Cerebellar nuclear complex (tissue), 1 donor: ENCODE measurements at places on chromosomes 4 and X.

DNA sequence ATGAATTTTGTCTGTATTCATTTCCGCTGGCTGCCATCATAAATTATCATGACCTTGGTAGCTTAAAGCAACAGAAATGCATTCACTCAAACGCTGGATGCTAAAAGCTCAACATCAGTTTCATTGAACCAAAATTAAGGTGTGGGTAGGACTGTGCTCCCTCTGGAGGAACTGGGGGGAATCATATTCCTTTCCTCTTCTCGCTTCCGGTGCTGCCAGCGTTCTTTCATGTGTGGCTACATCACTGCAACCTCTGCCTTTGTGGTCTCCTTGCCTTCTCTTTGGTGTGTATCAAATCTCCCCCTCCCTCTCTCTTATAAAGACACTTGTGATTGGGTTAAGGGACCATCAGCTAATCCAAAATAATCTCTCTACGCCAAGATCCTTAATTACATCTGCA lies 39.5 kb downstream of the NEIL3 start:
- no peak for DNase-seq

DNA sequence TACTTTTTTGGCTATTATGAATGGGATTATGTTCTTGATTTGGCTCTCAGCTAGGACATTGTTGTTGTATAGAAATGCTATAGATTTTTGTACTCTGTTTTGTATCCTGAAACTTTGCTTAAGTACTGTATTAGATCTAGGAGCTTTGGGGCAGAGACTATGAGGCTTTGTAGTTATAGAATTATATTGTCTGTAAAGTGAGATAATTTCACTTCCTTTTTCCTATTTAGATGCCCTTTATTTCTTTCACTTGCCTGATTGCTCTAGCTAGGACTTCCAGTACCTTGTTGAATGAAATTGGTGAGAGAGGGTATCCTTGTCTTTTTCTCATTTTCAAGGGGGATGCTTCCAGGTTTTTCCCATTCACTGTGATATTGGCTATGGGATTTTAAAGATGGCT lies 28.1 kb downstream of the ADAM29 start:
- DNase-seq: no peak

DNA sequence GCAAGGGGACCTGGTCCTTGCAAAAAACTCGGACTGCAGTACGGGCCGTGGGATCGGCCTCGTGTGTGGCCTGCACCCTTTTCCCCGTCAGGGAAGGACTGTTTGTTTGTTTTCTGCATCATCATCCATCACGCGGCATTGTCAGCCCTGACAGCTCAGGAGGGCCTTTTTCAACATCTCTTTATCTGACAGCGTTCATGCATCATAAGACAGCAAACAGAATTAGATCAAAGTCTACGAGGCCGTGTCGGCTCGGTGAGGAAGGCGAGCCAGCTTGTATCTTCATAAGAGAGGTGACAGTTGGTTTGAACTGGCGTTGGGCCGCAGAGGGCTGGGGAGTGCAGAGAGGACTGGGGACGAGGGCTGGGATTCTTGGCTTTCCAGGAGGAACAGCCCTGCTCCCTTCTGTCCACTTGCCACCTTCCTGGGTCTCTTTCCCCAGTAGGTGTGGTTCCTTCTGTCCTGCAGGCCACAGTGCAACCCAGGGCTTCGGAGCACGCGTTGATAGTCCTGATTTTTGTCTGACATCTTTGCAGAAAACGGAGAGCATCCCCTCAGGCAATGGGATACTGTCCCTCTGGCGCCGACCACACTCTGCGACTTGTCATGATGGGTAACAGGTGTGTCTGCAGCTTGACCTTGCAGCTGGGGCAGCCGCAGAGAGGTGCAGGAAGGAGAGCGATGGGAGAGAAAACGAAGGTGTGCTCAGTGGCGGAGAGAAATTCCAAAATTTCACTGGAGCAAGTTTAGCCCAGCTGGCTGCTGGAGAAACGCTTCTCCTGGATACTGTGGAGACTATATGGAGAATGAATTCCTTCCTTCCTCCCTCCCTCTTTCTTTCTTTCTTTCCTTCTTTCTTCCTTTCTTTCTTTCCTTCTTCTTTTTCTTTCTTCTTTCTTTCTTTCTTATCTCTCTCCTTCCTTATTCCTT lies 104.0 kb upstream of the SHOX start:
- DNase-seq: no peak

GRCh38 chr4:125198916-125199315 lies 115.8 kb upstream of the FAT4 start:
- DNase-seq: no peak

DNA sequence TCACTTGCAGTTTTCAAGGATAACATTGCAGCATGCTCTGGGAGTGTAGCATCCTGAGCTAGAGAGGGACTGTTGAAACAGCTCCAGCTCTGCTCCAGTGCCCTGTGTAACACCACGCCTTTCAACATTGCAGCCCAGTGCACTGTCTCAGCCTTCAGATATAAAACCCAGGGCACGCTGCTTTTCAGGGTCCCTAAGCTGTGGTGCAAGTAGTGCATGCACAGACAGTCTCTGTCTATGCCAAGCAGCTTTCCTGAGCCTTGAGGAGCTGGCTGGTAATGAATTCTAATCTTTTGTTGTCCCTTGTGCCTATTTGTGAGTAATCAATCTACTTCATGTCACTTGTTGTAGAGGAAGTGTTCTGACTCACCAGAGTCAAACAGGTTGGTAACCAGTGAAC lies 897.0 kb downstream of the ARAP2 start:
- no peak for DNase-seq

GRCh38 chrX:68443155-68443868 lies 10.0 kb upstream of the OPHN1 start:
- no peak for DNase-seq

DNA sequence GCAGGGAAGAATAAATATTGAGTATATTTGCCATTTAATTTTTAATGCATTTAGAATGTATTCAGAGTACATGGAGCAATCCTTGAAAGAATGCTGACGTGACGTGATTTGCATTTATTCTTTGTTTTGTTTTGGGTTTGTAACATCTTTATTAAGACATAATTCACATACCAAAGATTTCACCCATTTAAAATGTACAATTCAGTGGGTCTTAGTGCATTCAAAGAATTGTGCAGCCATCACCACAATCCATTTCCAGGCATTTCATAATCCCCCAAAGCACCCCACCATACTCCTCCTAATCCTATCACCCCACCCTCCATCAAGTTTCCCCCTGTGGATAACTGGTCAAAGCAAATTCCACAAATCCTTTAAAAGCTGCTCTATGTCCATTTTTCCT lies 87.4 kb downstream of the FAM9B start:
- DNase-seq: no peak

DNA sequence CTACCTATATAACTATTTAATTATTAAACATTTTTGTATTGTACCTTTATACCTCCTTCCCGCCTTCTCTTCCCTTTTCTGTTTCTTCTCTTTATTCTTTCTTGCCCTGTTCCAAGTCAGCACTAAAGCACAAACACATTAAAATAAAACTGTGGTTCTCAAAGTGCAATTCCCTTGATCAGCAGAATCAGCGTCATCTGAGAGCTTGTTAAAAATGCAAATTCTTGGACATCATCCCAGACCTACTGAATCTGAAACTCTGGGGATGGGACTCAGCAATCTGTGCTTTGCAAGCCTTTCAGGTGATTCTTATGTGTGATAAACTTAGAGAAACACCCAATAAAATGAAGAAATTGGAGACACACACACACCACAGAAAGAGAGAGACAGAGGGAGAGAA lies 178.4 kb upstream of the BMP3 start:
- DNase-seq: no peak

GRCh38 chr4:25439918-25440477 lies 62.9 kb downstream of the ANAPC4 start:
- no peak for DNase-seq

- no peak for DNase-seq
Observed at GRCh38 chr4:102772738-102773340, 12.1 kb upstream of the MANBA start.

DNA sequence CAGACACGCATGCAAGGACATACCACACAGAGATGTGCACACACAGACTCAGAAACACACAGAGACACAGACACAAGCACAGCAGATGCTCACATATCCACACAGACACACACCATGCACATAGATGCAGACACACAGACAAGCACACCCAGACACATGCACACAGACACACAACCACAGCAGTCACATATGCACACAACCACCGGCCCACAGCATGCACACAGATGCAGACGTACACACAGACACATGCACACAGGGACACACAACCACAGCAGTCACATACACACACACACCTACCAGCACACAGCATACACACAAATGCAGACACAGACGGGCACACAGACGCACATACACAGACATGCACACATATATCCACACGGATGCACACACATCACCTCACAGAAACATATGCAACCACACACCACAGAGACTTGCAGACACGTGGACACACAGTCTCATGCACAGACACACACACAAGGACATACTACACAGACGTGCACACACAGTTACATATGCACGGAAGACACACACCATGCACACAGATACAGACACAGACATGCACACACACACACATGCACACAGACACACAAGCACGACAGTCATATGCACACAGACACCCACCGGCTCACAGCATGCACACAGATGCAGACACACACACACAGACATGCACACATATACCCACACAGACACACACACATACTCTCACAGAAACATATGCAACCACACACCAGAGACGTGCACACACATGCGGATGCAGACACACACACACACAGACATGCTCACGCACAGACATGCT lies 25.2 kb upstream of the SLC25A6 start:
- DNase-seq: no peak

DNA sequence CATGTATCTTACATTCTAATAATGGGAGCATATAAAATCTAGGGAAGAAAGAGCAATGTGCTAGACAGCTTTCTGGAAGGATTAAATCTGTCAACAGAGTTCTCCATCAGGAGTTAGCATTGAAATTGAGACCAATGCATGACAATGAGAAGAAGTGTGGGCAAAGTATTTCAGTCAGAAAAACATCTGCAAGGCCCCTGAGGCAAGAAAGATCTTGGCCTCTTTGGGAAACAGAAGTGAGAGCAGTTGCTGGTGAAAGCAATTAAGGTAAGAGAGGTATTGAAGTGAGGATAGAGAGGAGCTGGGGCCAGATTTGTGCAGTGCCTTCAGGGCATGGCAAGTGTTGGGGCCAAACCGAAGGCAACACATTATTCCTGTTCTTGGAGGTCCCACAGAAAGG lies 999.1 kb downstream of the STPG2 start:
- no peak for DNase-seq

DNA sequence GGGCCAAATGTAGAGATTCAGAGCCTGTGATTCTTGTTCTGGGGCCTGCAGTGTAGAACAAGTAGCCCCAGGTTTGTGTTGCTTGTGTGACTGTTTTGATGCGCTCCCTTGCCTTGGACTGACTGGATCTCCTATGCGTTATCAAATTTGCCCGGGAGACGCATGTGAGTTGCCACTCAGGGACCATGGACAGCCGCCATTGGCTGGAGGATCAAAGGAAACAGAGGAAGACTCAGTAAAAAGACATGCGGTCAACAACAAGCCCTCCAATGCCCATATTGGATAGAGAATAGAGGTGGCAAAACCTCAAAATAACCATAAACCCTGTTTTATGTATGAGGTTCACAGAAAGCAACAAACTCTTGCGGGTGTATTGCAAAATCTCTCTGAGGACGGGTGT lies 327.5 kb upstream of the IGFBP7 start:
- no peak for DNase-seq

DNA sequence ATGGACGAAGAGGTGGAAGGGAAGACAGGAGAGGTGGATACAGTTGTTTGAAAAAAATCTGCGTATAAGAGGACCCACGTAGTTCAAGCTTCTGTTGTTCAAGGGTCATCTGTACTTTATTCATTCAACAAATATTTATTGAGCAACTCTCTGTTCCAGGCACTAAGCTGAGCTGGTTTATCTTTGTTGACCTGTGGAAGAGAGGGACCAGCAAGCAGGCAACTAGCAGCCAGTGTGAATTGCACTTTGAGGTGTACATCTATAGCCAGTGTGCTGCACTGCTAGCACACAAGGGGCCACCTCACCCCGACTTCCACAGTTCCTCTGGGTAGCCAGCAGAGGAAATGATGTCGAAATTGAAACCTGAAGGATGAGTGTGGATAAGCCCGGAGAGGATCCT lies 191.4 kb downstream of the SOWAHB start:
- DNase-seq: no peak

DNA sequence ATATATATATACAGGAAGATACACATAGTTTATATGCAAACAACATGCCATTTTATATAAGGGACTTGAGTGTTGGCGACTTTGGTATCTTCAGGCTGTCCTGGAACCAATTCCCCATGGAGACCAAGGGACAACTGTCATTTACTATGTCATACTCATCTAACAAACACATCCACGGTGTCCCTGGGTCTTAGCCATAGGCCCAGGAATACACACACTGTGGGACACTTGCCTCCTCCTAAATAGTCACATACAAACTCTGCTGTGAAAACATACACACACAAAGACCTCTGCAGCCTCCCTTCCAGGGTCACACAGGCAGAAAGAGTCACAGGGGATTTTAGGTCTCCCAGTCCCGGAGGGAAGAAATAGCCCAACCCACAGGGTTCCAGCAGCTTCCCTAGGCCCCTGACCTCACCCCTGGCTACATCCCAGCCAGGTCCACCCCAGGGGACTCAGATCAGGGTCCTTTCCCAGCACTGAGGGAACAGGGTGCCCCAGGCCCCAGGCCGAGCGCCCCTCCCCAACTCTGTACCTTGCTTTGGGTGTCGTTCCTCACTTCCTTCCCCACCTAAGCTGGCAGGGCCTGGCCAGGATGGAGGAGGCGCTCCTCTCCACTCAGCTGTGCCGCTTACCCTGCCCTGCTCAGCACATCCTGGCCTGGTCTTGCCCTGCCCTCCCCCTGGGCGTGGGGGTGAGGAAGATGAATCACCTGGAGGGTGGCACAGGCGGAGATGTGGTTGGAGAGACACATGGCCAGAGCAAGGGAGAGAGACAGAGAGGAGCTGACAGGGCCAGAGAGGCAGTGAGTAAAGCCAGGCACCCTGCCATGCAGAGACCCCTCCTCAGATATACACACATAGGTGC lies 21.8 kb downstream of the FGD1 start:
- no peak for DNase-seq

GRCh38 chrX:135513130-135513515 lies 7.3 kb upstream of the INTS6L start:
- no peak for DNase-seq

DNA sequence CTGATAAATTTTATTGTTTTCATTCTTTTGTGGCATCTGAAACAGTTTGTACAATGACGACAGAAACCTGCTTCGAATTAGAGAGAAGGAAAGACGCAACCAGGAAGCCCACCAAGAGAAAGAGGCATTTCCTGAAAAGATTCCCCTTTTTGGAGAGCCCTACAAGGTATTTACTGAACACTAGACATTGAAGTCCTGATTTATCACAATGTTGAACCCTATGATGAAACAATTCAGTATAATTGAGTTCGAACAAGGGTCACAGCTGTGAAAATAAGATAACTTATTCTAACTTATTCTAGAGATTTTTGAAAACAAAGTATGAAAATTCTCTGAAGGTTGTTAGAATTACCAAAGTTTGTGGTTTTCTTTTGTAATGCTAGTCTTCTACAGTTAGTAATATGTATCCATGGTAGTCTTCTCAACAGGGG lies 111.3 kb downstream of the AFF1 start:
- DNase-seq: no peak
